ENCODE measurements at places on chromosomes 2 and 18.

- DNase-seq = no peak
Measured at GRCh38 chr2:165990846-165991245, 37.3 kb upstream of the TTC21B start.

DNA sequence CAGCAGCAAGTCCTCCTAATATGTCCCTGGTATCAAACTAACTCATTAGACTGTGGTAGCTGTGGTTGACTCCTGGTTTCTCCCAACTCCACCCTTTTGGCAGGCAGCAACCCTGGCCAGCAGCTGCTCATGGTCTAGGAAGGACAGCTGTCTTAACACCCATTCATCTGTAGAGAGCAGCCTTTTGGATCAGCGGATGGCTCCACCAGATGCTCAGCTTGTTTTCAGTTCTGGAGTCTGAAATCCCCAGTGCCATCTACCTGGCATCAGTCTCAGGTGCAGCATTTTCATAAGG lies 100.5 kb downstream of the SPOPL start:
- DNase-seq = no peak

DNA sequence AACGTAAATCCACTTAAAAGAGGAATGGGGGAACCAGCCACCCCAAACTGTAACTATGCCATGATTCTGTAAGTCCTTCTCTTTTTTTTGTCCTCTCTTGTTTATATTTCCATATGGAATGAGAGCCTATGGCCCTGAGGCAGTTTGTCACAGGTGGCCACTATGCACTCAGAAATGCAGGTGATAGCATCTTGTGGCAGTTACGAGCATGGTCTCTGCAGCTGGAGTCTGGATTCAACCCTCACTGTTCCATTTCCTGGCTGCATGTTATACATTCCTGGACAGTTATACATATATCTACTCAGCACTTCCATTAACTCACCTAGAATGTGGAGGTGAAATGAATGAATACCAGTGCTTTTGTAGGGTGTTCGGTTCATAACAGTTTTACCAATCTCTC lies 291.5 kb upstream of the FANCL start:
- DNase-seq = no peak

GRCh38 chr2:237968048-237968862 lies 1.4 kb downstream of the UBE2F start:
- DNase-seq = no peak

- no peak for DNase-seq
Measured at GRCh38 chr18:13317801-13318200, 99.2 kb downstream of the LDLRAD4 start.

DNA sequence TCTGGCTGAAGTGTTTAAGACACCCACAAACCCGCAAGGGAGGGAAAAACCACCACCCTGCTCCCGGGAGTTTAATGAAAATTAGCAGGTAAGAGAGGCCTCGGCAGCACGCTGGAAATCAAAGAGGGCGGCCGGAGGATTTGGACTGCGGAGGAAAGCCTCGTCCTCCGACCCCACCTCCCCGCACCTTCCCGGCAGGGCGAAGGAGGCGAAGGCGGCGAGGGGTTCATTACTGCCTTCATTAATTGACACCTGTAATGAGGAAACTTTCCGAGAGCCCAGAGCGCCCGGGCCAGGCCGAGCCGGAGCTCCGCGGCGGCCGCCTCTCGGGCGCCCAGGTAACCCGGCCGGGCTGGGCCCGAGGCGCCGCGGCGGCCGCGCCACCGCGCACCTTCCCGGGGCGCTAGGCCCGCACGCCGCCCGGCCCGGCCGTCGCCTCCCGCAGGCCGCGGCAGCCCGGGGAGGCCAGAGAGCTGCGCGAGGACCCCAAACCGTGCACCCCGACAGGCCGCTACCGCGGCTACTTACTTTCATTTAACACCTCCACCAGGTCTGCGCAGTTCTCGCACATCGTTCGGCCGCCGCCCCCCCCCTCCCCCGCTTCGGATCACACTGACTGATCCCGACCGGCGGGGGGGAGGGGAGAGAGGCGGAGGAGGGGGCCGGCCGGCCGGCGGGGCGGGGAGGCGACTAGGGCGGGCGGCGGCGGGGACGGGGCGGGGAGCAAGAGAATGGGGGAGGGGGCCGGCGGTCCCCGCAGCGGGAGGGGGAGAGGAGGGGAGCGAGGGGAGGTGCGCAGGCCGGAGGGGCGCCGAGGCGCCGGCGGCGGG lies 550 bp downstream of the USP34 start:
- peak; percentile 78 for DNase-seq

- DNase-seq = no peak
Measured at GRCh38 chr2:222610746-222611145, 45.1 kb downstream of the FARSB start.

- DNase-seq = no peak
Measured at GRCh38 chr18:68085251-68085650, 568.7 kb upstream of the DSEL start.

- no peak for DNase-seq
Measured at GRCh38 chr2:217282531-217282930, 422.7 kb upstream of the TNP1 start.

GRCh38 chr2:29420464-29420863 lies 305.2 kb downstream of the CLIP4 start:
- no peak for DNase-seq

DNA sequence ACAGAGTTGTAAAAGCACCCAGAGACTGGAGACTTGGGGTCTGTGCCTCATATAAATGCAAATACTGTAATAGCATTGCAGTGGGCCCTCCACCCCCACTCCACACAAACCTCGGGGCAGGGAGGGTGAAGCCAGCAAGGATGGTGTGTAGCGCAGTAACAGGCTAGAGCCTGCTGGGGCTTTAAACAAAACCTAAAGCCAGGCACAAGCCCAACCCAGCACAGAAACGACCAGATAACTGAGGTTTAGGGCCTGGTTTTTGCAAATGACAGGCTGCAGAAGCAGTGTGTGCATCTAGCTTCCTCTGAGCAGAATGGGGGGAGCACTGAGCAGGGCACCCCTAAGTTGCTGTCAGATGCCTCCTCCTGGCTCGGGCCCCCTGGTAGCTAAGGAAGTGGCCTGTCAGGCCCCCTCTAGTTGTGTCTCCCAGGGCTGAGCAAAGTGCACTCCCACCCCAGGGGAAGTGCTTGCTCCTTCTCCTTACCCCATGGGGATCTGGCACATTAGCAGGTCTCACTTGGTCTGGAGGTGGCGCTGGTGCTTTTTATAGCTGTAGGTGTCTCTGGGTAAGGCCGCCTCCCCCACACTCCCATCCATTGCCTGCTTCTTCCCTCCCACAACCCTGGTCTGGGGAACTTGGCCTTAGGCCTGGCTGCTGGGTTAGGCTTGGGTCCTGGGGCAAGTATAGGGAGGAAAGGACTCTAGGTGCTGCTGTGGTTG lies 135.1 kb downstream of the CELF4 start:
- no peak for DNase-seq

- no peak for DNase-seq
Measured at GRCh38 chr18:30234755-30235154, 807.8 kb downstream of the DSC3 start.

DNA sequence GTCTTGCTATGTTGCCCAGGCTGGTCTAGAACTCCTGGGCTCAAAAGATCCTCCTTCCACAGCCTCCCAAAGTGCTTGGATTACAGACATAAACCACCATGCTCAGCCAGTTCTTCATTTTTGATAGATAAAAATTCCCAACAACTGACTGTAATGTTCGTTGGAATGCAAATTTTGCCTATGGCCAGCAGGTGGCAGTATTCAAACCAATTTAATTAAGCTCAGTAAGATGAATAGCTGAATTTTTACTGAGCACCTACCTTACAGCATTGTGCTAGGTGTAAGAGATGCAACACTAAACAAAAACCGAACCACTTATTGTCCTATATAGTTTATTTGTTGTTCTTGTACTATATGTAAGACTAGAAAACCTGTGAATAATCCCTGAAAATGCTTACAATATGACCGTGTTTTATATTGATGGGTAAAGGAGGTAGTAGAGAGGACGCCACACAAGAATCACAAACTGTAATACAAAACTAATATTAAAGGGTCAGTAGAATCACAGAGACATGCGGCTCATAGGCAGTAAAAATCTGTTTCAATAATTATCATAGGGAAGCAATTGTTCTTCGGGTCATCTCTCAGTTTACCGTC lies 8.2 kb upstream of the TMEM182 start:
- peak; percentile 11 for DNase-seq

GRCh38 chr18:31429623-31430022 lies 17.9 kb upstream of the DSG3 start:
- no peak for DNase-seq

DNA sequence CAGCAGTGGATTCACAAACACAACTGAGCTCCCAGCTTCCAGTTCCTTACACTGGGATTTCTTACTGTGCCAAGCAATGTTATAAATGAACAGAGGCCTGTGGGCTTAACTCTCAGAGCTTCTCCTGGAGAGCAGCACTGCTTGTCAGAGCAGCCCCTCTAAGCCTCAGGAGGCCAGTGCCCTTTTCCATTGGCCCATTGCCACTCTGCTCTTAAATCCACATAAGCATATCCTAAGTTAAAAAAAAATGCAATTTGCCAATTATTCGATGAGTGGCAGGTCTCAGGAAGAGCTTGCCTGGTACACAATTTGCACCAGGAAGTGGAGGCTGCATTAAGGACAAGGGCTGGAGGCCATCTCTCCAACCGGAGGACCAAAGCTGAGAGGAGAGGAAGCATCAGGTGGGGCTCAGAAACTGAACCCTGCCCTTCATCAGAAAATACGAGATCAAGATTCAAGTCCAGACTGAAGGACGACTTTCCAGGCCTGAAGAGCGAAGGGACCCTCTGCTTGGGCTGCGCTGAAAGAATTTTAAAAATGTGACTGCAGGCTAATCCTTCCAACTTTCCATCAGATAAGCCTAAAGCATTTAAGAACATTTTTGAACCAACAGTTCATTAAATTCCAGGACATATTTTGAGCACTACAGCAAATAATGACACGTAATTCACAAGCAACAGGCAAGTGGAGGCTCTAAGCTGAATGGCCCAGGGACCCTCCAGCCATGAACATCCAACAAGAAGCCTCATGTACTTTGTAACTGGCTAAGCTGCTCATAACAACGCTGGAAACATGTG lies 28.4 kb upstream of the PXDN start:
- no peak for DNase-seq

DNA sequence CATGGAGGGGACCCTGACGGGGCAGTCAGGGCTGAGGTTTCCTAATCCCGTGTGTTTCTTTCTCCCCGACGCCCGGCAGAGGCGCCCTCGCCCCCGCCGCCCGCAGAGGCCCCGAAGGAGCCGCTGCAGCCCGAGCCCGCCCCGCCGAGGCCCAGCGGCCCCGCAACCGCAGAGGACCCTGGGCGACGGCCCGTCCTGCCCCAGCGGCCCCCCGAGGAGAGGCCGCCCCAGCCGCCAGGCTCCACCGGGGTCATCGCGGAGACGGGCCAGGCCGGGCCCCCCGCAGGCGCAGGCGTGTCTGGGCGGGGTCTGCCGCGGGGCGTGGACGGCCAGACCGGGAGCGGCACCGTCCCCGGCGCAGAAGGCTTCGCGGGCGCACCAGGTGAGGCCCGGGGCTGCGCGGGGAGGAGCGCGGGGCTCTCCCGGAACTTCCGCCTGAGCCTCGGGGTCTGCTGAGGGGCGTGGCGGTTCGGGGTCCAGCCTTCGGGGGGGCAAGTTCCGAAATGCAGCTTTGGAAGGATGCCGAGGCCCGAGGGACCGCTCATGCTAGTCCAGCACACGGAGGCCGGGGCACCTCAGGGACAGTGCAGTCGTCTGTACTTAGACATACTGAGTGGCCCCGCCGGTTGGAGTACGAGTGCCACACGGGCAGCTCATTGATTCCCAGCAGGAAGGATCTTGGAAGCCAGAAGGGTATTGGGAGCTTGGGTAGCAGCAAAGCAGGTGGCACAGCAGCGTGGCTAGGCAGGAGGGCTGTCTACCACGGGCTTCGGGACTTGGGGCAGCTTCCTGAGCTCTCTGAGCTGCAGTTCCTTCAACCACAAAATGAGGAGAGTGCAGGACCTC lies 60.1 kb downstream of the EMILIN2 start:
- DNase-seq = no peak

GRCh38 chr18:46169464-46169941 lies 65.3 kb downstream of the HAUS1 start:
- no peak for DNase-seq

GRCh38 chr2:29159125-29159524 lies 43.9 kb downstream of the CLIP4 start:
- DNase-seq = no peak

DNA sequence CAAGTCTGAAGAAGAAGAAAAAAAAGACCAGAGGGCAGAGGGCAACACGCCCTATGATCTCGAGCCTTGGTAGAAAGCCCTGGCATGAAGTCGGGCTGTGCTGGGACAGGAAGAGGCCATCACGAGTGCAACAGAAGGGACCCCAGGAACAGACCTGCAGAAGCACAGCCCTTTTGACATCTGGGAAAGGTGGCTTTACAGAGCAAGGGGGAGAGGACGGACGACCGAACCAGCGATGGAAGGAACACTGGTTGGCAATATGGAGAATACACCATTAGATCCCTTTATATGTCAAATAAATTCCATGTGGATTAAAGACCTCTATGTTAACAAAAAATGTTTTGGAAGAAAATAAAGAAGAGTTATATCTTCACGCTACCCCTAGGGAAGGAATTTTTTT lies 10.7 kb downstream of the KIF1A start:
- no peak for DNase-seq

DNA sequence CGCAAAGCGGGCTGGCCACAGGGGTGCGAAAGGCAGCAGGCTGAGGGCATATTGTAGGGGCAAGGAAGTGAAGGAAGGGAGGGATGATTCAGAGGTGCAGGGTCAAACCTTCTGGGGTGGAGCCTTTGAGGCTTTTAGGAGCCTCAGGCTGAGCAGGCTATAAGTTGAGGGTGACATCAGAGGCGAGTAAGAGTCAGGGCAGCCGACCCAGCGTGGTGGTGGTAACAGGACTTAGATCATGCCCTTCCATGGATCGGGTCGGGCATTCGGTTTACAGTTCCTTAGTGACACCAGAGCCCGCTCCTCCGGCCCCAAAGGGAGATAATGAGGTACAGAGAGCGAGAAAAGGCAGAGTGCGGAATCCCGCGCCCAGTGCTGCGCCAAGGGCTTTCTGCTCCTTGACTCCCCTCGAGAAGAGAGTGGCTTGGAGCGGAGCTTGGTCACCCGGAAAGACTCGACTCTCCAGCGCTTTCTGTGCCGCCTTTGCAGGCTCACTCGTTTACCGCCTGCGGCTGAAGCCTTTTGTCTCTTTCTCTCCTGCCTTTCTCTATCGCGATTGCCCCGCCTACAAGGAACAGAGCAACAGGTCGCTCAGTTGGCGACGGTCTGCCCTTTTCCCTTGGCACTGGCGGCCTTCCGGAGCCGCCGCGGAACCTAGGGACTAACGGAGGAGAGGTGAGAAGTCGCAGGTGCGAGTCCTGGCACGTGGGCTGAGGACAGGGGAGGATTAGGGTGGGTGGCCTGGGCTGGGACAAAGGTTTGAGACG lies 720 bp downstream of the LBX2 start:
- no peak for DNase-seq
